ENCODE measurements at places on chromosomes 1 and 21.

GRCh38 chr21:16262091-16262490 is 532.3 kb downstream of the USP25 start:
- no peak for DNase-seq

DNA sequence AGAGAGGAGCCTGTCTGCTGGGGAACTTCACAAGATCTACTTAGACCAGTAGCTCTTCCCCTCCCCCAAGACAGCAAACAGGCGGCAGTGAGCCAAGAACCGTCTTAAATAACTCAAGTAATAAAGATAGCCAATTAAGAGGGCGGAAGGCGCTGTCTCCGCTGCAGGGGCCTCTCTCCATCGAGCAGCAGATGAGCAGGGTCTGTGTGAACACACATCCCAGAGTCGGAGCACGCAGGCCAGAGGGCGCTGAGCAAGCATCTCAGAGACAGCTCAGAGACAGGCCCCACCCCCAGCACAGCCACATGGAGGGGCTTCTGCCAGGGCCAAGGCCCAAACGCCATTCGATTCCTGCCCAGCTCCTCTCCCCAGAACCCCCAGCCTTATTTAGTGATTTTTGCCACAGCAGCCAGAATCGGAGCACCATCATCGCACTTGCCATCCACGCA is 11.1 kb downstream of the IFFO2 start:
- no peak for DNase-seq

DNA sequence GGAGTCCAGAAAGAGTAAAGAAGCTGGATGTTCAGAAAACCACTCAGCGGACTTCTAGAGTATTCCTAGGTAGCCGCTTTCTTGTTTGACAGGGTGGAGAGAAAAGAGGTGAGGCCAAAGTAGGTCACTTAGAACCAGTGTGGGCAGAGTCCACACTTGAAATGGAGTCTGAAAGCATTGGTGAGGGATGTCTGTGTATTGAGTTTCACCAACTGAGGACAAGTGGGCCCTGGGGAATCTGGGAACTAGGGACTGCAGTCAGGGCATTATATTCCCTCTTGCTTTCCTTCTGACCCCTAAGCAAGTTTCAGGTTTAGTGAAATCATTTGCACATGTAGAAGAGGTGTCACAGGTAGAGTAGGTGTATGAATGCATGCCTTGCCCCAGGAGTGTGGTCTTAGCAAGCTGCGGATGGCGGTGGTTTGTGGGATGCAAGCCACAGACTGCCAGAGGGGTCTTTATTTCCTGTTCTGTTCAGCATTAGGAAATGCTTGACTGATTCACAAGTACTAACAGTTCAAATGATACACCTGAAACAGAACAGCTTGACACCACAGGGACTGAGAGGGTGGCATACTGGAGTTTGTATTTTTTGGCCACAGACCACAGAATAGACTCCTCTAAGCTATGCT is 1.1 kb upstream of the GNG12 start:
- DNase-seq, result no peak

- DNase-seq, result no peak
Observed at GRCh38 chr1:180271272-180272255, 41.5 kb downstream of the LHX4 start.

DNA sequence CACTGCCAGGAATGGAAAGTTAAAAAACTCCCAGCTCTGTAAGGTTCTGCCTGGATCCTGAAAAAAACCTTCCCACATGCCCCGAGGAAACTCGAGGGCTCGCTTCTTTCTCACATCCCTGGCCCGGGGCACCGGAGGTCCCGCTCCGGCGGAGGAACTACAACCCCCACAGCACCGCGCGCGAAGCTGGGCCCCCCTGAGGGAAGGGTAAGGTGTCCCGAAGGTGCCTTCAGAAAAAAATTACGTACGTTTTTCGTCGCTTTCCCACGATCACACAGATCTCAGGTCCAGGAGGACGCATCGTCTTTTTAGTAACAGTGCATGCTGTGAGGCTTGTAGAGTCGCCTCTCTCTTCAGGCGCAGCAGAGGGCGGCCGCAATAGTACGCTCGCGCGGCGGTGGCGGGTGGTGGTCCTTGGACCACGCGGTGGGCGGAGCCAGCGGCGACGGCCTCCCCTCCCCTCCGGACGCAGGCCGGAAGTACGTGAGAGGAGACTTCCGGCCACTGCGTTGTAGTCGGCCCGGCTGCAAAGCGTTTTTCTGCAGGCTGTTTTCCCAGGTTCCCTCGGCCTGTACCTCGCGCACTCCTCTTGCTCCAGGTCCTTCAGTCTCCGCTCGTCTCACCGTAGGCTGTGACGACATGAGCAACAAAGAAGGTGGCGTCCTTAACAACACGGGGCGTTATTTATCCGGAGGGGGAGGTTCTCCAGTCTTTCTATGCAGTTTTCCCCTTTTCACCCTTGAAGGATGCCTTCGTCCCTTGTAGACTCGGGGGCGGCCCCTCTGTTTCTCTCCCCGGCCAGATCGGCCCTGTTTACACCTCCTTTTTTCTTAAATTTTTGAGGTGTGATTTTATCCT is at the start of gene TSNAX:
TSS of gene TSNAX (plus strand) at position 498 of the 858 bp plus-strand sequence. CDS start at position 640, 142 bp downstream.
- DNase-seq, result peak; percentile 84

DNA sequence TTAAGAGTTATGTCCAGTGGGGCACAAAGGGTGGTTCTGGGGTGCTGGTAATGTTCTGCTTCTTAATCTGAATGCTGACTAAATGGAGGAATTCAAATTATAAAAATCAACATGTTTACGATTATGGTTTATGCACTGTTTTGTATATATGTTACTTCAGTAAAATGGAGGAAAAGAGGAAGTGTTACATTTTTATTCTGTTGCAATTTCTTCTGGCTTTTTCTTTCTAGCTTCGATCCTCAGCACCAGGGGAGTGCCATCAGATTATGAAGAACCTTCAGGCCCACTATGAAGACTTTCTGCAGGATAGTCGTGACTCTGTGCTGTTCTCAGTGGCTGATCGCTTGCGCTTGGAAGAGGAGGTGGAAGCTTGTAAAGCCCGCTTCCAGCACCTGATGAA is 105.5 kb downstream of the MACF1 start:
- DNase-seq, result no peak

DNA sequence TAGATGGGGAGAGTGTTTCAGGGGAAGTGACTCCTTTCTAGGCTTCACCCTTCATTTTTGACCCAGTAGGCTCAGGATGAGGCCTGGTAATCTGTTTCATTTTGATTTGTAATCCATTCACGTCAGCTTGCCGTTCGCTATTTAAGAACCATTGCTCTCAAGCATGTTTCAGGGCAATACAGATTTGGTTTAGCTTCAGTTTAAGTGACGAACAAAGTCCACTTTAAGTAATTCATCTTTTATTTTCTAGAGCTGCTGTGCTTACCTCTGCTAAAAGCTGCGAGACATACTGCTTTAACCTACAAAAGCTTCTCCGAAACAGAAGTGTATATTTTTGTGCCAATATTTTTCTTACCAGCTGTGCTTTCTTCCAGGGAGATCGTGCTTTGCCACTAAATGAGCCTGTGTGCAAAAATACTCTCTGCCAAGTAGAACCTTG is 8.9 kb upstream of the FMO3 start:
- DNase-seq, result no peak

DNA sequence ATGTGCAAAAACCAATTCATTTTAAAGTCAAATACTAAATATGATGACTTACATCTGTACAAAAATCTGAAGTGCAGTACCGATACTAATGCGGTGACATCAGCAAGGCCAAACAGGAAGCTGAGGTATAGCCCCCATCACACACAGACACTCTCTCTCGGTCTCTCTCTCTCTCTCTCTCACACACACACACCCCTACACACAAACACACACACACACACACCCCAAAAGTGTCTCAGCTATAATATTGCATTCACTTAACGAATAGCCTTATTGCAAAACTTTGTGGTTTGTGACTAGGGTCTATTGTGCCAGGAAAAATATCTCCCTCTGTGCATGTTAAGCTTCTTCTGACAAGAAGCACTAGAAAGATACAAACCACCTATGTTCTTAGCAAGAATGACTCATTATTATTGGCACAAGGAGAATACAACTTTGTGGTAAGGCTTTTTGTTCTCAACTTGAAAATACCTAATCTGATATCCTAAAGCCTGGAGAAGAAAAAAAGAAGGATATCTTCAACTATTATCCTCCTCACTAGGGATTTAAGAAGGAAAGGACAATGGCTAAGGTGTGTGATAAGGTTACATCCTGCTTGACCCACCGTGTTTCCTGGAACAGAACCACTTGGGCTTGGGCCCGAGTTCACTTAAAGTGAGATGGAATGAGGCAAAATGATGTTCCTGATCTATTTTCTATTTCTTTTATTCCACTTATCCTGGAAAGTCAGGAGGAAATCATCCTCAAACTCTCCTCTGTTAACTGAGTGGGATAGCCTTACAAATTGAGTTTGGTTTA is 107.1 kb downstream of the NIBAN1 start:
- DNase-seq, result peak; percentile 5

DNA sequence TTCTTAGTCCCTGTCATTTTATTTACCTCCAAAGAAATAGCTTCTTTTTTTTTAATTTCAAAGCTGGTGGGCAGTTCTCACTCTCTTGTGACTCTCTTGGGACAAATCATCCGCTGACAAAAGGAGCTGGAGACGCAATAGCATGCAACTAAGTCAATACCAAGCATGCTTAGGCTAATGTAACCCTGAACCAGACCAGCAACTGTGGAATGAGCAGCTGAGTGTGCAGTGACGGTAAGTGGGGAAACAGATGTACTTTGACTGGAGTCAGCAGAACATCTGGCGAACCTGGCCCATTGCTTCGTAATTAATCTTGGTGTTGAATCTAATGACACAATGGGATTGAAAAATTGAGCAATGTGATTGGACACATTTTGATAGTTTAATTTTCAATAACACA is 280.7 kb upstream of the PLXNA2 start:
- no peak for DNase-seq

GRCh38 chr1:50110151-50110550 is 1.4 kb downstream of the ELAVL4 start:
- no peak for DNase-seq

DNA sequence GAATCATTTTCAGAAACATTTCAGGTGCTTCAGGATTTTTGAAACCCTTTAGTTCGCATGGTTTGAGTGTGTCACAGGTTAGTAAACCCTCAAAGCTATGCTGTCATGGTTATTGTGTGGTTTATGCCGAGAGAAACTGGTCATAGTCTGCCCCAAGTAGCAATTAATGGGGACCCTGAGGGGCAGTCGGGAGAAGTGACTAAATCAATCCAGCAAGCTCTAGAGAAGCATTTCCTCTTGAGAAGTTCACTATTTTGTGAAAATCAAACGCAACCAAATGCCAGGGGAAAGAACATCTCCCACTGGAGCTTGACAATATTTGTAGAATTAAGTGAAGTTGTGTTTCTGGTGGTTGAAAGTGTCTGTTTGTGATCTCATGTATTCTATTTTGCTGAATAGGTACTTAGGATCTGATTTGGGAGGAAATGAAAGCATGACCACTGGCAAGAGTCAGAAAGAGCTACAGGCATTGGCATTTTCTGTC is 63.0 kb upstream of the BACH1 start:
- DNase-seq, result no peak

DNA sequence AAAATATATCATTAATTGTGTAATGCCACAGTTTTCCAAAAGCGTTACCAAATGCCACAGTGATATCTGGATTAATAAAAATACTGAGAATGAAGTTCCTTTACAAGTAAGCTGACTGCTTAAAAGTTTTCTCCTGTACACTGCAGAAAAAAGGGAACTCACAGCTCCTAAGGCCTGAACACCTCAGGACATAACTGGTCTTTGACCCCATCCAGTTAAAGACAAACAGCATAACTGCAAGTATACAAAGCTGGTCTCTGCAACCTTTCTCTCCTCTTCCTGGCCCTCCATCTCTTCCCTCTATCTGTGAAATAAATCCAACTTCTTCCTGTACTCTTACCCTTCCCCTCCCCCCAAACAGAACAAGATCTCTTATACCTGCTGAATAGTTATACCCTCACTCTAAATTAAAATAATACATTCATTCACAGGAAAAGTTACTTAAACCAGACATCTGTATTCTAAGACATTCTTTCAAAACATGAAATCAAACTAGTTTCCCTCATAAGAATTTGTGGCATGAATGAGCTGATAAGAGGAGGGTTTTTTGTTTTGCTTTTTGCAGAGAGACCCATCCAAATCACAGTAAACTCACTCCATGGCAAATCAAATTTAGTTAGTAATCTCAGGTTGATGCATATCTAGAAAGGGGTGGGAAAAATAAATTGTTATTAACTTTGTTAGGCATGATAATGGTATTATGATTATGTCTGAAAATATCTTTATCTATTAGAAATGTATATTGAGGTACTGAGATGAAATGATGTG is 2.9 kb downstream of the DIPK1A start:
- no peak for DNase-seq

GRCh38 chr1:197222780-197223179 is 45.3 kb upstream of the CRB1 start:
- DNase-seq, result no peak

- no peak for DNase-seq
Observed at GRCh38 chr1:53871221-53871620, 18.4 kb downstream of the YIPF1 start.

- DNase-seq, result no peak
Observed at GRCh38 chr1:207250431-207250830, 71.0 kb upstream of the CD55 start.

GRCh38 chr1:229199261-229200243 is 71.4 kb upstream of the RAB4A start:
- no peak for DNase-seq

DNA sequence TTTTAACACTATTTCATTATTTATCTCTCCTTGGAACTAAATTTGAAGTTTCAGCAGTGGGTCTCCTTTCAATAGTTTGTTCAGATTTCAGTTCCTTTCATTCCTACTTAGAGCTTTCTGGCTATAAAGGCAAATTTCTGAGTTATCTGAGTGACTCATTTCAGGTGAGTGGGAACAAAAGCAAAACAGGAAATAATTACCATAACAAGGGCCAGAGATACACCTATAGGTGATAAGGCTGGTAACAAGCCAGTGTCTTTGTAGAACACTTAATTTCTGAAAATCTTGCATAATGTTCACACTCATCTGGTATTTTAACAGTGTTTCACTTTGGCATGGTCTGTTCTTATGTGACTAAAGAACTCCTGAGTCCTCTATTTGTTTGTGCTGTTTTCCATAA is 64.5 kb upstream of the PRRC2C start:
- no peak for DNase-seq

DNA sequence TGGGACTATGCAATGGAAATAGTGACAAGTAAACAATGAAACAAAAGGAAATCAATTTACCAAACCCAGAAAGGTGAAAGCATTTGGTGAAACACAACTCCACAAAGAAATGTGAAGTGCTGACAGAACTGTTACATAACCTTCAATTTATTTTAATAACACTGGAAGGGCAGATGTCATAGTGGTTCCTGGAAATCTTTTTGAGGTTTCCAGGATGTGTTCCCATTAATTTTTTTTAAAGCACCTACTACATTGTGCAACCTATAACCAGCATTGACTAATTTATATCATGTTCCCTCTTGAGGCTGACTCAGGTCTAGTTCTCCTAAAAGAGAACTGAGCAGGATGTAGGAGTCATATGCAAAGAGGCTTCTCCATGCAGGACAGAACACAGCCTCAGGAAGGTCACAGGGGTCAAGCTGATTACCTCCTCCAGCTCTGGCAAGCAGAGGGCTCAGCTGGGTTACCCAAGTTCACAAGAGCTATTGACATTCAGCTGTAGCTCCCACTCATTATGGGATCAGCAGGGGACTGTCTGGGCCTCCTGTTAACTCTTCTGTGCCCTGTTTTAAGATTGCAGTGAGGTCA is 157.1 kb upstream of the NRIP1 start:
- DNase-seq, result no peak
